ENCODE measurements at places on chromosomes 6 and 20.

DNA sequence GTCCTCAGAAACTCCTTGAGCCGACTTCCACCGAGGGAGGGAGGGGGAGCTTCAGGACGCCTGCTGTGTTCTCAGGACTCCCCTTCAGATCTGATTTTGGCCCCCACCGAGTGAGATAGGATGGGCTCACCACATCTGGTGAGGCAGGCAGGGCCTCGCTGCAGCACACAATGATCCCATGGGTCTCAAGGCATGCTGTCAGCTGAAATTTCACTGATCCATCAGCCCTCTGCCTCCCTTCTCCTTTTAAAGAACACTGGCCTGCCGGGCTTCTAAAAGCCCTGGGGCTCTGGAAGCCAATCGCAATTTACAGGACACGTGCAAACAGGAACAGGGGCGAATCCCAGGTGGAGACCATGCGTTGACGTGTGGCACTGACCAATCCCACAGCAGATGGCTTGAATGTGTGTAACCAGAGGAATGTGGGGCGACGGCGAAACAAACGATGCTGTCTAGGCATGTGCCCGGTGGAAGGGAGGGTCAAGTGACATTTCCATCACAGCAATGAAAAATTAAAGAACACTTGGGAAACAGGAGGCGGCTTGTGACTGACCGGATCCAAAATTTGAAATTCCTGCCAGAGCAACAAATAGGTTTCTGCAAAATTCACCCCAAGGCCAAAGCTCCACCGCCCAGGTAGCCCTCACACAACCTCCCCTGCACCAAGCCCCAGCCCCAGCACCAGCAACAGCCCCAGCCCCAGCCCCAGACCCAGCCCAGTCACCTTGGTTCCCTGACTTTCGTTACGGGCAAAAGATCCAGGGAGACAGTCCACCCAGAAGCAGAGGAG lies 167.1 kb upstream of the ZNF337 start:
- no peak for DNase-seq

DNA sequence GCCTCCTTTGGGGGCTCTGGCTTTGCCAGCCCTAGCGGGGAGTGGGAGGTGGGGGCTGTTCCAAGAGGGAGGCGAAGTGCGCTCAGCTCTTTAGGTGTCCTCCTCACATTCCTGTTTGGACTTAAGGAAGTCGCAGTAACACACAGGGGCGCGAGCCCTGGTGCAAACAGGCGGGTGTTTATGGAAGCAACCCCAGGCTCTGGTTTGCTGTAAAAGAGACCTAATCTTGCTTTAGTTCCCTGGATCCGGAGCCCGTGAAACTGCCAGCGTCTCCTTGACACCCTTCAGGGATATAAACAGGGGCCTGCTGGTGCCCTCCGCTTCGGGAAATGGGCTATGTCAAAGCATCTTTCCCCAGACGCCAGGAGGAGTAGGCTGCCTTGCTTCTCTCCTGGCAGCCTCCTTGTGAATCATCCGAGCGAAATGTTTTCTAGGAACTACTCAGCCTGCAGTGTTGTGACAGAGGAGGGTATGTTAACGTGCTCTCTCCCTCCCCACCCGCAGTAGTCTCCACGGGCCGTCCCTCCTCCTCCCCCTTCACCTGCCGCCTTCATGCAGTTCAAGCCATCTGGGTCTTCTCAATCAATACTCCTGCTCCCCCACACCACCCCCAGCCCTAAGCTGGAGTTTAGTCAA lies 168.0 kb upstream of the LRFN2 start:
- no peak for DNase-seq

GRCh38 chr20:51249215-51249614 lies 226.3 kb upstream of the KCNG1 start:
- no peak for DNase-seq

DNA sequence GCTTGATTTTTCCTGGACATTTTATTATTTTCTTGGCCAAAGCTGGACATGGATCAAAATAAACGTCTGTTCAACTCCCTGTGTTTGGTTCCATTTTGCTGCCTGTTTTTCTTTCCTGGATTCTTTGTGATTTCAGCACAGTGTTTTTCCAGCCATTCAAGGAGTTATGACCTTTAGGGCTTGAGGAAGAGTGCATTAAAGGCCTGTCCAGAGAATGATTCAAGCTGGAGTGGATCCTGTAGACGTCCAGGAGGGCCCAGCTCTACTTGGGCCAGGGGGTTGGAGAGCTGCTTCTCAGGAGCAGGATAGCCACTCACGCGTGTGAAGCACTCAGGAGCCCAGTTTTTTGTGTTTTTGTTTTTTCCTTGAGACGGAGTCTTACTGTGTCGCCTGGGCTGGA lies 56.5 kb upstream of the IER3 start:
- no peak for DNase-seq

- no peak for DNase-seq
These were observed 1.1 kb upstream of the SLC32A1 start for GRCh38 chr20:38723017-38723847.

- no peak for DNase-seq
These were observed 6.5 kb downstream of the LHFPL5 start for GRCh38 chr6:35811699-35811995.

DNA sequence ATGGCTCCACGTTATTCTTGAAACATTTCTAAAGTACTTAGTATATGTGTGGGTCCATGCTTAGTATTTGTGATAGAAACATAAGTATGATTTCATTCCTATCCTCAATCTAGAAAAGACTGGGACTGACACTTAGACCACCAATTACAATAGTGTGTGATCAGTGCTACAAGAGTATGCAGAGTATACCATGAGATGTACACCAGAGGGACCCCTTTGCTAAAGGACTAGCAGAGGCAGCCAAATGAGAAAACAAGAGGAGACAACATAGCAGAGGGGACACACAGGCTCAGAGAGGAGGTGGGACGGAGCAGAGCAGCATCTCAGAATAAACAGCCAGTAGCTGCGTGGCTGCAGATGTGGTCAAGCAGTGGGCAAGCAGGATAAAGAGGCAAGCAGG lies 21.0 kb downstream of the RMND1 start:
- no peak for DNase-seq

GRCh38 chr6:43942011-43942442 lies 172.0 kb downstream of the VEGFA start:
- DNase-seq: no peak

DNA sequence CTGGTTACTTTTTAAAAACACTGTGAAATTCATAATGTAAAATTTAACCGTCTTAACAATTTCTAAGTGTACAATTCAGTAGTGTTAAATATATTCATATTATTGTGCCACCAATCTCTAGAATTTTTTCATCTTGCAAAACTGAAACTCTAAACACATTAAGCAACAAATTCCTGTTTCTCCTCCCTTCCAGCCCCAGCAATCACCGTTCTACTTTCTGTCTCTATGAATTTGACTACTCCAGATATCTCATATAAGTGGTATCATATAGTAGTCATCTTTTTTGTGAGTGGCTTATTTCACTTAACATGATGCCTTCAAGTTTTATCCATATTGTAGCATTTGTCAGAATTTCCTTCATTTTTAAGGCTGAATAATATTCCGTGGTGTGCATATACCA lies 44.7 kb downstream of the RSPH3 start:
- DNase-seq: no peak

DNA sequence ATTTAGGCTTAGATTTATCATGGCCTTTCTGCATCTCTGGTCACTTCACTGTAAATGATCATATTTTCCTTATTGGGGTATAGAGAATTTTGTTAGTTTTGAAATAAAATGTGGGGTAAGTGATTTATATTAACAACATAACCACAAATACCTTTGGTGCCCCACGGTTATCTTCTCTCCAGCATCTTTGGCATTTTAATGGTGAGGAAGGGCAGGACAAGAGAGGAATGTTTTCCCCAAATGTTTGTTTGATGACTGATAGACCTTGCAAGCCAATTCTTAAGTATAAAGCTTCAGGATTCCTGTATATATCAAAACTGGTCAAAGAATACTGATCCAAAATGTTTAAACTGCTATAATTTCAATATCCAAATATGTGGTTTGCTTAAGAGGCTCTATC lies 171.6 kb upstream of the SMLR1 start:
- DNase-seq: no peak

- no peak for DNase-seq
These were observed 3.0 kb upstream of the GOPC start for GRCh38 chr6:117605169-117605826.

DNA sequence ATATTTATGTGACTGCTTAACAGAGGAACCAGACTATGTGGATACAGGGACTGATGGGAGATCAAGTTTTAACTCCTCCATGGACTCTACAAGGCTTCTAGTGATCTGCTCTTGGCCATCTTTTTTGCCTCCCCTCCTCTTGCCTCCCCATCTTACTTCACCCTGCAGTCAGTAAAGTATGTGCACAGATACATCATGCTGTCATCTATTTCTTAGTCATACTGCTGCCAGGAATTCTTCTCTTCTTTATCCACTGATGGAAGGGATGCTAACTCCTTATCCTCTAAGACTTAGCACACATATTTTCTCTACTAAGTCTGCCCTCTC lies 27.6 kb upstream of the FAM83C start:
- DNase-seq: no peak

GRCh38 chr6:127967708-127968107 lies 66.8 kb upstream of the THEMIS start:
- no peak for DNase-seq

DNA sequence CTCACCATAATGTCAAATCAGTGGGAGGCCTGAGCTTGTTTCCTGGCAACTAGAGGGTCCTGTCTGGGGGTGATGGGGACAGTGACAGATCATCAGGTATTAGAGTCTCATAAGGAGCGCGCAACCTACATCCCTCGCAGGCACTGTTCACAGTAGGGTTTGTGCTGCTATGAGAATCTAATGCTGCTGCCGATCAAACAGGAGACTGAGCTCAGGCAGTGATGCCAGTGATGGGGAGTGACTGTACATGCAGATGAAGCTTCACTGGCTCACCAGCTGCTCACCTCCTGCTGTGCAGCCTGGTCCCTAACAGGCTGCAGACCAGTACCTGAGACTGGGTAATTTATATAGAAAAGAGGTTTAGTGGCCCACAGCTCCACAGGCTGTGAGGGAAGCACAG lies 147.3 kb downstream of the TTLL2 start:
- no peak for DNase-seq

DNA sequence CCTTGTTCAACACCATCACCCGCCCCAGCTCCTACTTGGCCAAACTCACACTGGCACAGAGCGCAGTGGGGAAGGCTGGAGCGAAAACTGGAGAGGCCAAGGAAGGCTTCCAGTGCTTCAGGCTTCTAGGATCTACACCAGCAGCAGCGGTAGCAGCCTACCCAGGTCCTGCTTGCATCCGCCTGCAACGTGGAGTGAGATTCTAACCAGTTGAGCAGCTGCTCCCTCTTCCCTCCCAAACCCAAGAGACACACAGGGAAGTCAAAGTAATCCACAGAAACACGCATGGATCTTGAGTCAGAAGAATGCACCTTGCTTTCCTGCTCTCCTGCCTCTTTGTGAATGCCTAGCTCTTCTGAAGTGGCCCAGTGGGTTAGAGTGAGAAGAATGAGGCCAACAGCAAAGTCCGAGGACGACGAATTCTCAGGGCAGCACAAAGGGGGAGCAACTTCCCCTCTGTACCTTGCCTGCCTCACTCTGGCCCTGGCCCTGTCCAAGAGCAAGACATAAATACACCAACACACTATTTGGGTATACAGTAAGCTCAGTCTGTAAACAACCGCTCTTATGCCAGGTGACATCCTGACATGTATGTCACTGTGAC lies 95.9 kb upstream of the FOXQ1 start:
- no peak for DNase-seq

- DNase-seq: no peak
These were observed 124.0 kb upstream of the SLC2A12 start for GRCh38 chr6:134176264-134176975.

GRCh38 chr6:169074526-169074925 lies 179.1 kb downstream of the THBS2 start:
- DNase-seq: no peak

- DNase-seq: no peak
These were observed 94.5 kb downstream of the PREX1 start for GRCh38 chr20:48733296-48733790.

- DNase-seq: no peak
These were observed 65.5 kb upstream of the CLVS2 start for GRCh38 chr6:122930252-122931180.

DNA sequence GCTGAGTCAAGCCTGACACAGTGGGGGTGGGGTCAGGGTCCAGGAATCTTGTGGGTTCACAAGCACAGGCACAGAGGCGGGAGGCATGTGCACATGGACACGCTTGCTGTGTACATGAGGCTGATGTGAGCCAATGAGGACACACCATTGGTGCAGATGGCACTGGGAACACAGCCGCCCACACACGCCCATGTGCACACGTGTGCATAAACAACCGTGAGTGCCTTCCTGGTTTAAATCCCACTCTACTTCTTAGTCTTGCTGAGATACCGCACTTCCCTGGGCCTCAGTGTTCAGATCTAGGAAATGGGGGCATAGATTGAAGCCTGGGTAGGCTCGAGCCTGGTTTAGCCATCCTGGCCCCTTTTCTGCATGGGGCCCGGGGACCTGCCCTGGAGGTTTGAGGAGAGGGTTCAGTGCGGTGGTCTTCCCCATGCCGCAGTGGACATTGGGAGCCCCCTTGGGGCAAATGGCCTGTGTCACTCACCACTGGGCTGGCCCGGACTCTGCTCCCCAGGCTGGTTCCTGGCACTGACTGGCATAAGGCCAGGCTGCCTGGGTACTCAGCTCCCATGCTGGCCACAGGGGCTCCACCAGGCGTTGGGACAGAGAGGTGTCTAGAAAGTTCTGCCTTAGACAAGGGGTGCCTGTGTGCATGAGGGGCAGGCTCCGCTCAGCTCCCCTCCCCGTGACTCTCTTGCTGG lies 60.2 kb downstream of the CEBPB start:
- DNase-seq: no peak

DNA sequence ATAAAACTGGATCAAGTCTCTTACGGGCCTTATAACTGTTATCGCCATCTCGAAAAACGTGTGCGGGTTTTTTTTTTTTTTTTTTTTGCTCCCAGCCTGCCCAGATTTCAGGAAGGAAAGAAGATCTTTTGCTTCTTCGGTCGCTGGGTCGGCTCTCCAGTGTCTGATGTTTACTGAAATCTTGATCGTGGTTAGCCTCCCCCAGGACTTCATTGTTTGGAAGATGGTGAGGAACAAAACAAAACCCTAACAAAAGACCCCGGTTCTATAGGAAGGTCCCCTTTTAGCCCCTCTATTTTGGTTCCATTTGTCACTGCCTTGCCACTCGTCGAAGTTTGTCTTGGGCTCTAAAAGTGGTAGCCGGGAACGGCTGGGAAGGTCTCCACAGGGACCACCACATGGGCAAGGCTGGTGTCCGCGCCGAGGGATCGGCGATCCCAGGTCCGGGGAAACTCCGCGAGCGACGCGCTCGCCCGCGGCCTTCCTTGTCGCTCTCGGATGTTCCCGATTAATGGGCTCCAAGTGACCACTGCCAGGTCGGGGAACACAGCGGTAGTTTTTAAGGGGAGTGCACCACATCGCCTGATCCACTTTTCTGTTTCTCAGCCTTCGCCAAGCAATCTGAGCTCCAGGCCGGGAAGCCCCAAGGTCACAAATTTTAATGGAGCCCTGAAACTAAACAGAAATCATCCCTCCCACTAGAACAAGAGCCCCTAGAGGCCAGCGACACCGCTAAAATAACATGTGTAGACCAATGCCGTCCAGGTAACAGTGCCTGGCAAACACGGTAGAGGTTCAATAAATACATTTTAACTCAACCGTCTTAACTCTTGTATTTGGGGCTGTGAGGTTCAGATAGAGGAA lies 27.0 kb downstream of the TRIM27 start:
- peak; percentile 30 for DNase-seq

Measured in activated naive CD4-positive, alpha-beta T cell (primary cell).